ENCODE measurements at places on chromosomes 5 and 9.

DNA sequence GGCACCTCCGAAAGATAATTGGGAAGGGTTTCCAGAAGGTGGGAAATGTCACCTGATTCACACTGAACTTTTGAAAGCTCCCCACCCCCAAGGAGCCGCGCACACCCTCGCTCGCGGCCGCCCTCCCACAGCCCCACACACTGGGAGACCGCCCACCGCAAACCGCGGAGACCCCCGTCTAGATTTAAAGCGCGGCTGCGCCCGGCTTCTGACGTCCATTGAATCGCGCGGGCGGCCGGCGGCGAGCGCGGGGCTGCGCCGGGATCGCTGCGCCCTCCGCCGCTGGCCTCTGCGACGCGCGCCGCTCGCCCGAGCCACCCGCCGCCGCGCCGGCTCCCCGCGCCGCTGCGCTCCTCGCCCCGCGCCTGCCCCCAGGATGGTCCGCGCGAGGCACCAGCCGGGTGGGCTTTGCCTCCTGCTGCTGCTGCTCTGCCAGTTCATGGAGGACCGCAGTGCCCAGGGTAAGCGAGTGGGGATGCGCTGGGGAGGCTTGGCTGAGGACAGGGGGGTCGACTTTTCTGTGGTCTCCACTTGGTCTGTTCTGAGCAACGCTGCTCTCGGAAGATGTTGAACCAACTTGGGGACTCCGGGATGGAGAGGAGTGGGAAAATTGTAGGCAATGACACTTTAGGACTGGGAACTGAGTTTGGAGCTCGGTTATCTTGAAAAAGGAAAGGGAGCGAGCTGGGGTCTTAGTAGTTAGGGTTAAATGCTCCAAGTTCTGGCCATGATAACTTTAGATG, at the start of gene FST:
Gene FST (plus strand): TSS at position 214 of the 743 bp plus-strand sequence. CDS start 163 bp downstream, at position 377.
- DNase-seq = no peak

- no peak for DNase-seq
These were observed 27.3 kb upstream of the RNU6ATAC start for GRCh38 chr9:134191455-134192209.

- DNase-seq = peak; percentile 50
These were observed at the start of gene FOXD1 for GRCh38 chr5:73448463-73449136. Gene FOXD1, minus strand, starts transcription at chr5:73448777. Its CDS starts 415 bp downstream, at chr5:73448362.

GRCh38 chr9:98708933-98709911, at the start of gene GABBR2:
Gene GABBR2, minus strand, starts transcription at chr9:98708935. Its CDS starts 198 bp downstream, at chr9:98708737.
- no peak for DNase-seq

GRCh38 chr5:172748341-172748843, 22.6 kb downstream of the DUSP1 start:
- no peak for DNase-seq

GRCh38 chr5:30874241-30875034, 319.0 kb upstream of the CDH6 start:
- no peak for DNase-seq

- no peak for DNase-seq
These were observed 579.3 kb downstream of the TLR4 start for GRCh38 chr9:118283488-118283887.

- no peak for DNase-seq
These were observed 1336.2 kb upstream of the C9orf72 start for GRCh38 chr9:28909526-28909925.

DNA sequence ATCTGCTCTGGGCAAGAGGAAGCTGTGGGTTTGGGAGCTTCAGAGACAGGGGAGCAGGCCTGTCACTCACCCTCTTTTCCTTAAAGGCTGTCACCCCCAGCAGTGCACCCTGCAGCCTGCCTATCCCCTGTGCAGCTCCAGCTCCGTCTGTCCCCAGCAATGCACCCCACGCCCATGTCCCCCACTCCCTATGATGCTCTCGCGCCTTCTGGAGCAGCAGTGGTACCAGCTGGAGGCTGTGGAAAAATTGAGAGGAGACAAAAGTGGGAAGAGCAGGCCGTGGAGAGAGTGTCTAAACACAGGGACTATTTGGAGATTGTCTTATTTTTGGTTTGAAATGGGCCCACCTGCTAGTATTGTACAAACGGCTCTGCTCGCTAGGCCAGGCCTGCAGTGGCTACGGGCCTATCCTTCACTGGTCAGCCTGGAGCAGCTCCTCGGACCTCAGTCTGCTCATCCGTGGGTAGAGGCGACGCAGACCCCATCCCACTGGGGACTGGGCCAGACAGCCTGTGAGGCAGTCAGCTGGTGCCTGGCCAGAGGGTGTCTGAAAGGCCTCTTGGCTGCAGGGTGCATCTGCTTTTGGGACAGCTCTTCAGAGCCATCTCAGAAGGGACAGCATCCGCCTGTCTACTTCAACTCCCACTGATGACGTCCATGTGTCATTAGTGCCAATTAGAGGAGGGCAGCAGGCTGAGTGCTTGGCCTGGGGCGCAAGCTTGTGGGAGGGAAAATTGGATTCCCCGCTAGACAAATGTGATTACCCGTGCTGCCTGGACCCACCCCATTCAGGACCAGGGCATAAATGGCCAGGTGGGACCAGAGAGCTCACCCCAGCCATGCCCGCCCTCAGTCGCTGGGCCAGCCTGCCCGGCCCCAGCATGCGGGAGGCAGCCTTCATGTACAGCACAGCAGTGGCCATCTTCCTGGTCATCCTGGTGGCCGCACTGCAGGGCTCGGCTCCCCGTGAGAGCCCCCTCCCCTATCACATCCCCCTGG, at the start of gene DBH:
Gene DBH (plus strand): TSS at position 831 of the 999 bp plus-strand sequence. CDS start 9 bp downstream, at position 840.
- no peak for DNase-seq

DNA sequence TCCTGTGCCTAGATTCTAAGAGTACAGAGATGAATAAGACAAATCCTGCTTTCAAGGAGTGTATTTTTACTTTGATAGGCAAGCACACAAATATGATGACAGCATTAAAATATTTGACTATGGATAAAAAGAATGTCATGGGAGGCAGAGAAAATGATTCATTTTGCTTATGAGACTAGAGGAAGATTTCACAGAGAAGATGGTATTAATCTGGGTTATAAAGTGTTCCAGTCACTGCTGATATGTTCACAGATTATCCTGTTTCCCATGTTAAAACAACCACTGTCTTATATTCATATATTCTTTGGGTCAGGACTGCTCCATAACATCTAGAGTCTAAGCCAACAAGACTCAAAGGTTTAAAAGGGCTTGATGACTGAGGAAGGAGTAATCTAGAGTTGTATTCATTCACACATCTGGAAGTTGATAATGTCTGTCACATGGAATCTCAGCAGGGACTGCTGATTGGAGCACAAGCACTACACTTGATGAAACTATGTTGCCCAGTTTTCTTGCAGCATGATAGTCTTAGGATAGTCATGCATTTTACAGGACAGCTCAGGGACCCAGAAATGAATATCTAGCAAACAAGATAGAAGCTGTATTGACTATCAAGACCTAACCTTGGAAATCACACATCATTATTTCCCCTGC, 79.3 kb downstream of the STARD4 start:
- no peak for DNase-seq

- no peak for DNase-seq
These were observed 76.5 kb upstream of the ALDH1A1 start for GRCh38 chr9:73029346-73029745.

- DNase-seq = no peak
These were observed 435.3 kb downstream of the NR2F1-AS1 start for GRCh38 chr5:93145767-93146166.

- DNase-seq = no peak
These were observed 31.8 kb upstream of the RXRA start for GRCh38 chr9:134294153-134295071.

- DNase-seq = no peak
These were observed 4.5 kb upstream of the TMEM252 start for GRCh38 chr9:68545033-68545705.

DNA sequence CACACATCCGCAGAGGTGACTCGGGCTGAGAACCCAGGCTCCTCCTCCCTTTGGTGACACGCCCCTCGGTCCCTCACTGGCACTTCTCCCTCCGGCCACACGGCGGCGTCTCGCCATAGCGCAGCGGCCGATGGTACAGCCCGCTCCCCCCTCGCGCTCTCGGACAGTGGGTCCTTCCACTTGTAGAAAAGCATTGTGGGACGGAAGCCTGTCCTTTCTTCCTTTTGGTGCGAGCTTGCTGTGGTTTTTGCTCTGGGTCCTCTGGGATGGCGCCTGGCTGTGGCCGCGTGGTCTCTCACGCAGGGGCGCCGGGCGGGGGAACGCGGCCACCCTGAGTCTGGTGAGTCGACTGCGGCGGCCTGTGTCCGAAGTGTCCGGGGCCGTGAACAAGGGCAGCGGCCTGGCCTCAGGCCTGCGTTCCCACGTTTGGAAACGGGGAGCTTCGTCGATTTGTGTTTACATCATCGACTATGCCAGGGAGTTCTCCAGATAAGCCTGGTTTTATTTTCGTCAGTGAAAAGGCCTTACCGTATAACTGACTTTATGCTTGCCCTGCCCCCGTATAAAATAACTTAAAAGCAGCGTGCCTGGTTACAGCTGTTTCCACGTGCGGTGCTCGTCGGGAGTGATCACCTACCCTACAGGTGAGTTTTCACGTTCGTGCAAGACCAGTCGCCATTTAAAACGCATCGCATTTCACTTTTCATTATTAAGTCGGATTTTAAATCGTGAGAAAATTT, 258.3 kb downstream of the EPB41L4A start:
- no peak for DNase-seq

DNA sequence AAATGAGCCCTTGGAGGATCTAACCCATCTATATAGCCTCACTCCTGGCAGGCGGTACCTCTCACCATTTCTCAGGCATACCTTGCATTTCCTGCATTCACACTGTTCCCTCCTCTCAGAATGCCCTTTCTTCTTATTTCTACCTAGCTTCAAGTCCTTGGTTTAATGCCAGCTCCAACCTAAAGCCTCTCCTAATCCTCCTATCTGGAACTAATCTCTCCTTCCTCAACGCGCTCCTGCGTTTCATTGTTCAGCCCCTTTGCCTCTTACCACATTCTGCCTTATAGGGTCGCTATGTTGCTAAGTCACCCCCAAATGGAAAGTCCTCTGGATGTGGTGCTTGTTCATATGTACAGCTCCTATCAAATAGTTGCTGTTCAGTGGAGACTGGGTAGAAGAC, 288.5 kb upstream of the TUT7 start:
- DNase-seq = no peak

DNA sequence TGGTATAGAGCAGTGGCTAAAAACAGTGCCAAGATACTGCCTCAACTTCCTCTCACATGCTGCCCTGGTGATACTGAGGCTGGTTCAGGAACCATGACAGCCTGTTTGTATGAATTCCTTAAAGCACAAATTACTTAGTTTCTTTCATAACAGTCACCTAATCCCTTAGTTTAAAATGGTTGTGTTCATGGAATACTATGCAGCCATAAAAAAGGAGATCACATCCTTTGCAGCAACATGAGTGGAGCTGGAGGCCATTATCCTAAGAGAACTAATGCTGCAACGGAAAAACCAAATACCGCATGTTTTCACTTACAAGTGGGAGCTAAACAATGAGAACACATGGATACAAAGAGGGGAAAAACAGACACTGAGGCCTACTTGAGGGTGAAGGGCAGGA, 21.8 kb downstream of the ZFP62 start:
- DNase-seq = no peak

DNA sequence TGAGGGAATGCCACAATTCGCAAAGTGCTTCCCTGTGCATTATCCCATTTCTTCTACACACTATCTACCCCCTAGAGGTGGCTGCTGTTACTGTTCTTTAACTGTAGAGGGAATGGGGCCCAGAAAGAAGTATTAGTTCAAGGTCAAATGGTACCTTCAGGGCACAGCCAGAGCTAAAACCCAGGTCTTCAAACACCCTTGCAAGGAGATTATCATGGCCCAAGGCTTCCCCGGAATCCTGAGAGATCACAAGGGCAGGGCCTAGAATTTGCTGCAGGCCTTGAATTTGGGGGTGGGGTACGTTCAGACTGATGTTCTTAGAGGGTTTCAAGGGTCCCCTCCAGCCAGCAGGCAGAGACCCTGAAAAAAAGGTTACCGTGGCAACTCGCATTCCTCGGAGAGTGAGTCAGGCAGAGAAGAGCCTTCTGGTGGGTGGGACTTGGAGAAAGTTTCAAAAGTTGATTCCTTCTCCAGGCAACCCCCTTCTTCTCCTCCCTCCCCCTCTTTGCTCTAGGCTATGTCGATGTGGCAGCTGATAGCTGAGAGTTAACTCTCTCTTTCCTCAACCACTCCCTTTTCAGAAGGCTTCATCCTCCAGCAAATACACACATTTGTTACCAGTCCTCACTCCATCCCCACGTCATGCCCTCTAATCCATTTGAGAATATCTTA, 1.9 kb downstream of the SPARC start:
- no peak for DNase-seq

DNA sequence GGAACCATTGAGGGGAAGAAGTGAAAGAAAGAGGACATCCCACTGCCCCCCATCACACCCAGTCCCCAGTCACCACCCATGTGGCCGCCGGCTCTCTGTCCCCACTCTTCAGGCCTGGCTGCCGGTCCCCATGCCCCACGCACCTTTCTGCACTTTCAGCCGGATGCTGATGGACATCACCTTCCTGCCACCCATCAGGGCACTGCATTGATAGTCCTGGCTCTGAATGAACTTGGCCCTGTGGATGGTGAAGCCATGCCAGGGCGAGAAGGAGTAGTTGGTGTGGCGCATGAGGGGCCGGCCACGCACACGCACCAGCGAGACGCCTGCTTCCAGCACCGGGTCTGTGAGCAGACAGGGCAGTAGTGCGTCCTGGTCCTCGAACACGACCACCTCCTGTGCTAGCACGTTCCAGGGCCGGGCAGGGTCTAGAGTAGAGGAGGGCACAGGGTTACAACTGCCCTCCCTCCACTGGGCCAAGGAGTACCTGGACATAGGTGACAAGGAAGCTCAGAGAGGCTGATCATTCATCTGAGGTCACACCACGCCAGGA, 6.4 kb downstream of the CSF1R start:
- DNase-seq = no peak

- no peak for DNase-seq
These were observed 167.9 kb downstream of the CDC42SE2 start for GRCh38 chr5:131431794-131432193.

DNA sequence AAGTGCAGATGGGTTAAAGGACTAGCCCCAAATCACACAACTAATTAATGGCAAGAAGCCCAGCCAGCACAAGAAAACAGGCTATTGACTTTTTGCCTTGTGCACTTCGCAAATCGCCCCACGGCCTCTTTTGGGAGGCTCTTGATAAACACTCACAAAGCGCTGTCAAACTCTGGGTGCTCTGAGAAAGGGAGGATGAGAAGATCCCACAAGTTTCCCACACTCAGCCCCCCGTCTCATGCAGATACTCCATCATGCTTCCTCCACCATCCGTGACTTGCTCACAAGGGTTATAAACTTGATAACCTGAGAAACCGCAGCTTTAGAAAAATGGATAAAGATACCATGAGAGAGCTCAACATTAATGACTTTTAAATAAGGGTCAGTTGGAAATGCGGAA, 219.7 kb downstream of the EBF1 start:
- DNase-seq = no peak

DNA sequence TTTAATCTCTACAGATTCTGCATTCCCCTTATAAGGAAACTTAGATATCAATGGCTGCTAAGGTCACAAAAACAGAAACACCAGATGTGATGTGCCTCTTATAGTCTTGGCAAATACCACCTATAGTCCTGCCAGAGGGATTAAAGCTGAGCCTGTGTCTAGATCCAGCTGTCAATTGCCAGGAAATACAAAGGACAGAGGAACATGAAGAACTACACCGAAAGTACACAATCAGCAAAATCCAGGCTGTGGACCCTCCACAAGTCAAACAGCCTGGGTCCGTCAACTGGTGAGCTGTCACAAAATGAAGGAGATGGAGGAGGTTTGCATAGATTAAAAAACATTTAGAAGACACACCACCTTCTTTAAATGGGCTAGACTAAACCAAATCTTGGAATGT, 85.4 kb downstream of the KLF4 start:
- DNase-seq = no peak

GRCh38 chr5:20618340-20618739, 630.3 kb upstream of the CDH18 start:
- no peak for DNase-seq

GRCh38 chr5:17355586-17356346, 138.3 kb downstream of the BASP1 start:
- peak; percentile 23 for DNase-seq
